ENCODE measurements at places on chromosomes 4 and X.

DNA sequence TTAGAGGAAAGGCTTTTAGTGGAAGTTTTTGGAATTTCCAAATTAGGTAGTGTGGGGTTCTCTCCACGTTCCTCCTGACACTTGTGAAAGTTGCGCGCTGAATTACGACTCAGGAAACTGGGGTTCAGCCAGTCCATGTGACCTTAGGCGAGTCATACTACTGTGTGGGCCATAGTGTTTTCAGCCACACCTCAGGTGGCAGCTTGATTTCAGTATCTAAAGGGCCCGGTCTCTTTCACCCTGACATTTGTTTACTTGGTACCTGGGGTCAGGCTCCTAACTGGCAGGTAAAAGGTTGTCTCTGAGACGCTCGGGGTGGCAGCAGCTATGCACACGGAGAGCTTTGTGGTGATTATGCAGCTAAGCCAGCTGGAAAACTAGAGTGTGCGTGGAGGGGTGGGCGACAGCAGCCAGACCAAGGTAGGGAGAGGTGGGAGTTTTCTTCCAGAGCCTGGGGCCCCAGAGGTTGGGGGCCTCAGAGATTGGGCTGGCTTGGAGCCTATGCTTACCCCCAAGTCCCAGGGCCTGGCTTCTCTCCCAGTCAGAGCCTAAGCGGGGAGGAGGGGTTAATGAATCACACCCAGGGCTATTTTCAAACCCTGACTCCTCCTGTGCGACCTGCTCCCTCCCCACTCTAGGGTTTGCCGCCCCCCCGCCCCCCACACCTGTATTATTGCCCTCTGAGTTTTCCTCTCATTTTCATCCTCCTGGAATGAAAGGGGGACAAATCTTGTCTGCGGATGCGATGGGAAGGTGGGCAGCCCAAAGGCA is 47.2 kb downstream of the STARD8 start:
- no peak for DNase-seq

- no peak for DNase-seq
Observed at GRCh38 chrX:110414273-110414672, 55.6 kb downstream of the RTL9 start.

DNA sequence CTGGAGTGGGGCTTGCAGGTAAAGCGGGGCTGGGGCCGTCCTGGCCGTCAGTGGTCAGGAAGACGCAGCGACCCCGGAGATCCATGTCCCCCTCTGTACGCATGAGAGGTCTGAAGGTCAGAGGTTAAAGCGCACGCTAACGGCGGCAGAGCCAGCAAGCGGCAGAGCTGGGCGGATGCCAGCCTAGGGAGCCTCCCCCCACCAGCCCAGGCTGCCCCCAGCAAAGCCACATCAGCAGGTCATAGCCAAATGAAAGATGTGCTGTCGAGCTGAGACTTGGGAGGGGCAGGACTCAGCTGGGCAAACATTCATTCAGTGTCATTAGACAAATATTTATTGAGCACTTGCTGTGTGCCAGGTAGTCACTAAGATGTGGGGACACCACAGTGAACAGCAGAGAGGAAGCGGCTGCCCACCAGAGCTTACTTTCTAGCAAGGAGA is 593 bp upstream of the JAKMIP1 start:
- DNase-seq, result no peak

GRCh38 chr4:139633661-139634060 is 32.0 kb upstream of the MGST2 start:
- no peak for DNase-seq

DNA sequence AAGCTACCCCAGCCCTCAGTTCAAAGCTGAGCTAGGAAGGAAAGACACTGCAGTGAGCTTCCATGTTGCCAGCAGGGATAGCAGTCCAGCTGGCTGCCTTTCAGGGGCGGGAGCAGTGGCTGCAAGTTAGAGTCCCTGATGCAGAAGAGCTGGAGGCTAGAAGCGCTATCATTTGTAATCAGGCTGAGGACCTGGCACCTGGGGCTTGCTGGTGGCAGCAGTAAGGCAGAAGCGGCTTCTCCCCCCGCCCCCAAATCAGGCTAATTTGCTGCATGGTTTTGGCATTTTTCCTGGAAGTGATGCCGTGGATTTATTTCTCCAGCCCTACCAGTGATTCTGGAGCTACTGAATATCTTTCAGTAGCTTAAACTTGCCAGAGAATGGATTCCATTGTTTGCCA is 203.3 kb downstream of the CLCN4 start:
- no peak for DNase-seq

- DNase-seq, result no peak
Observed at GRCh38 chr4:134906404-134907023, 704.9 kb upstream of the PABPC4L start.

DNA sequence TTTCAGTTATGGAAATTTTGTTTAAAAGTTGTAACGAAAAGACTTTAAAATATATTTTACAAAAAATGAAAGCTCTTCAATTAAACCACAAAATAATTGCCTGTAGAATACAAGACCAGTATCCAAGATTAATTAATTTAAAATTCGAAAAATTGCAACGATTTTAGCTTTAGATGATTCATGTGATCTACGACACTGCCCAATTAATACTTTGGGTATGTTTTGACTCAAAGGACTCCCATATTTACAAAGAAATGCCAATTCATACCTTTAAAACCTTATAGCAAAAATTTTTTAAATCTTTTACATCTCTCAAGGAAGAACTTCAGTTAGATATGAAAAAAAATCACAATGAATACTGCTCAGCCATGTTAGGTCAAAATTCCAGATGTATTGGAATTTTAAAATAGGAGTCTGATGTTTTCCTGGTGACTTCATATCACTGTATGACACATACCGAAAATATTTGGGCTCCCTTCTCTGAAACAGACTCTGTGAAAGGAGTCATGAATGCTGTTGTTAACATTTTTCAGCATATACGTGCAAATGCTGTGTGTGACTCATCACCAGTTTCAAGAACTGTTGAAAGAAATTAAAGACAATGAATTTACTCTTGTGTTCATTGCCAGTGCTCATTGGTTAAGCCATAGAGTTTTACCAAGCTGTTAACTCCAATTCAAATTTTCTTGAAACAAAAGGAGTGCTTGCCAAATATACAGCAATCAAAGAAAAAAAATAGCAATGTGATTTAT is 13.8 kb upstream of the SMS start:
- no peak for DNase-seq

GRCh38 chr4:48015216-48015615 is 1.3 kb downstream of the CNGA1 start:
- DNase-seq, result no peak

GRCh38 chr4:43716721-43717395 is 731.8 kb downstream of the KCTD8 start:
- no peak for DNase-seq

DNA sequence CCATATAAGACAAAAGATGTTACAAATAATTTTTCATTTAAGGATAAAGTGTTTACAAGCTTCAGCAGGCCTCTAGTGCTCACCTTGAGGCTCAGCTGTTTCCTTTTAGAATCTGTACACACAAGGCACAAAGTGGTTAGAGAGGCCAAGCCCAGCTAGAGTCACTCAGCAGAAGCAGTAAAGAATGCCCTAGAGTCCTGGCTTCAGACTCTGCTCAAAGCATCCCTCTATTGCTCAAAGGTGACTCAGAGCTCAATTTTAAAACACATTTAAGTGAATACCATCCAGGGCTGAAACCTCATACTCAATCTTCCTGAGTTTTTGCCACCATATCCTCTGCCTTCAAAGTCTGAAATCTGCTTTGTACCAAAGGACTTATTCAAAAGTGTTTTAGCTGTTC is 22.6 kb upstream of the PHF8 start:
- no peak for DNase-seq

- no peak for DNase-seq
Observed at GRCh38 chr4:77127837-77128621, 29.0 kb upstream of the CCNG2 start.

- no peak for DNase-seq
Observed at GRCh38 chrX:130805903-130806302, 97.1 kb downstream of the ENOX2 start.

- no peak for DNase-seq
Observed at GRCh38 chrX:53247928-53248327, 22.9 kb upstream of the KDM5C start.

- DNase-seq, result no peak
Observed at GRCh38 chr4:89674876-89675459, 162.0 kb downstream of the SNCA start.

- DNase-seq, result no peak
Observed at GRCh38 chr4:119118397-119118796, 17.2 kb upstream of the MYOZ2 start.

DNA sequence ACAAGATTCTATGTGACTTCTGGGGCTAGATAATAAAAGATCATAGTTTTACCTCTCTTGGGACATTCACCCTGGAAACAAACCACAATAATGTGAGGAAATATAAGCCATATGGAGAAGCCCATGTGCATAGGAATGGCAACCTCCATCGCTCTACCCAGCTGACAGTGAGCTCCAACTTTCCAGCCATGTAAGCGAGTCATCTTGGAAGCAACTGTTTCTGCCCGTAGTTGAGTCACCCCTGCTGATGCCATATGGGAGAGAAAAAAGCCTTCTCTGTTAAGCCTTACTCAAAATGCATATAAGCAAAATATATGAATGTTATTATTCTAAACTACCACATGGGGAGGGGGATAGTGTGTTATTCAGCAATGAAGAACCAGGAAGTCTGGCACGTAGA is 31.4 kb upstream of the RELL1 start:
- DNase-seq, result no peak

GRCh38 chr4:110907801-110908313 is 285.0 kb upstream of the PITX2 start:
- no peak for DNase-seq

GRCh38 chr4:45350438-45350837 is 624.1 kb upstream of the GNPDA2 start:
- DNase-seq, result no peak

Measured in activated T-cell treated with anti-CD3 and anti-CD28 coated beads for 24 hours (primary cell).